ENCODE measurements at places on chromosomes 4 and X. TPM values are rescaled to one million over a fixed set of nuclear protein-coding genes. Genes with fewer than 3 reads are reported as not detected.

GRCh38 chr4:40601641-40602040, 28.0 kb downstream of the RBM47 start:
- H3K4me3 ChIP-seq = no peak overlapping the region
- no peak overlapping the region for H3K27ac ChIP-seq
- DNase-seq = no peak
- no peaks in the 10 kb centered on the region for H3K36me3 ChIP-seq
- H3K4me1 ChIP-seq = no peaks in the 10 kb centered on the region

DNA sequence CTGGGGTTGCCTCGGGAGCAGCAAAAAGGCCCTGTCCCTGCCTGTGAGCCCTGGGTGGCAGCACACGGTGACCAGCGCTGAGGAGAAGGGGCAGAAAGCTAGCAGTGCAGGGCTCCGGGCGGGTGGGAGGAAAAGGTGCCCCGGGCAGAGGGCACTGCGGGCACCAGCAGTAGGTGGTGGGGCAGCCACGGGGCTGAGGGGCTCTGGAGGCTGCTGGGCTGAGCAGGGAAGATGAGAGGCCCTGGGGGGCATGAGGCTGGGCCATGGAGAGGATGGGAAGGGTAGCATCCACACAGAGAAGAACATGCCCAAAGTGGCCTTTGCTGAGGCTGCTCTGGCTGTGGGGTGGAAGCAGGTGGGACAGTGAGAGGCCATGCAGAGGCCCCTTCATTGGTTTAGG, 67.5 kb upstream of the NKX1-1 start:
- peaks cover 7% of the 10 kb centered on the region for H3K4me1 ChIP-seq
- H3K36me3 ChIP-seq = no peaks in the 10 kb centered on the region
- peak; percentile 50 for DNase-seq
- H3K4me3 ChIP-seq = no peak overlapping the region
- H3K27ac ChIP-seq = no peak overlapping the region

GRCh38 chrX:96578781-96579180, 105.9 kb upstream of the DIAPH2 start:
- H3K4me3 ChIP-seq = no peak overlapping the region
- no peak for DNase-seq
- no peaks in the 10 kb centered on the region for H3K4me1 ChIP-seq
- no peaks in the 10 kb centered on the region for H3K36me3 ChIP-seq

DNA sequence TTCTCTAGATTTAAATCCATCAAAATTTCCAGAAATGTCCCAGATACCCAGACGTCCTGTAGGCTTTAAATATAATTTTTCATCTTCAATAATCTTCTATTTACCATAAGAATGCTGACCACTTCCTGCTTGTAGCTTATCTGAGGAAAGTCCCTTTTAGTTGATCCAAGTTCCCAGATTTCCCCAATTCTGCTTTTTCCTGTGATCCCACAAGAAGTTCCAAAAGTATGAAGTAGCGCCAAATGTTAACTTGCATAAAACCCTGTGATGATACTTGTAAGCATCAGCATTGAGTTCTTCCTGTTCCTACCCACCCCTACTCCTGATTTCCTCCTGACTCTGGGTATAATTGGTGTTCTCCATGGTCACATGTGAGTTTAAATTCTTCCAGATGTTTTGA, 10.6 kb upstream of the TLR8 start:
- H3K27ac ChIP-seq = no peak overlapping the region
- no peak for DNase-seq
- no peaks in the 10 kb centered on the region for H3K4me1 ChIP-seq
- no peaks in the 10 kb centered on the region for H3K36me3 ChIP-seq
- H3K4me3 ChIP-seq = no peak overlapping the region

GRCh38 chr4:139202991-139203390, 26.0 kb upstream of the ELF2 start:
- H3K27me3 ChIP-seq = no peaks in the 10 kb centered on the region
- H3K4me3 ChIP-seq = no peak overlapping the region
- DNase-seq = no peak
- no peaks in the 10 kb centered on the region for H3K36me3 ChIP-seq

GRCh38 chrX:100409610-100410590, at the start of gene PCDH19:
Gene PCDH19, minus strand, starts transcription at chrX:100410273. Its CDS starts 1,676 bp downstream, at chrX:100408597.
- DNase-seq = peak; percentile 65
- peaks cover 44% of the 10 kb centered on the region for H3K27me3 ChIP-seq
- no peak within 1 kb of the TSS for H3K27ac ChIP-seq
- no peaks in the 10 kb centered on the region for H3K4me1 ChIP-seq

GRCh38 chr4:143641361-143641760, 59.1 kb downstream of the FREM3 start:
- peaks cover 17% of the 10 kb centered on the region for H3K4me1 ChIP-seq
- DNase-seq = no peak
- no peaks in the 10 kb centered on the region for H3K36me3 ChIP-seq

- no peak overlapping the region for H3K27ac ChIP-seq
- no peaks in the 10 kb centered on the region for H3K4me1 ChIP-seq
- peaks cover 4% of the 10 kb centered on the region for H3K36me3 ChIP-seq
- H3K27me3 ChIP-seq = no peaks in the 10 kb centered on the region
- no peak for DNase-seq
Observed at GRCh38 chr4:82681754-82682153, 116.8 kb downstream of the SCD5 start.

GRCh38 chr4:143230683-143231082, 46.0 kb downstream of the USP38 start:
- no peak overlapping the region for H3K27ac ChIP-seq
- peaks cover 35% of the 10 kb centered on the region for H3K4me1 ChIP-seq
- no peaks in the 10 kb centered on the region for H3K27me3 ChIP-seq
- no peak overlapping the region for H3K4me3 ChIP-seq

DNA sequence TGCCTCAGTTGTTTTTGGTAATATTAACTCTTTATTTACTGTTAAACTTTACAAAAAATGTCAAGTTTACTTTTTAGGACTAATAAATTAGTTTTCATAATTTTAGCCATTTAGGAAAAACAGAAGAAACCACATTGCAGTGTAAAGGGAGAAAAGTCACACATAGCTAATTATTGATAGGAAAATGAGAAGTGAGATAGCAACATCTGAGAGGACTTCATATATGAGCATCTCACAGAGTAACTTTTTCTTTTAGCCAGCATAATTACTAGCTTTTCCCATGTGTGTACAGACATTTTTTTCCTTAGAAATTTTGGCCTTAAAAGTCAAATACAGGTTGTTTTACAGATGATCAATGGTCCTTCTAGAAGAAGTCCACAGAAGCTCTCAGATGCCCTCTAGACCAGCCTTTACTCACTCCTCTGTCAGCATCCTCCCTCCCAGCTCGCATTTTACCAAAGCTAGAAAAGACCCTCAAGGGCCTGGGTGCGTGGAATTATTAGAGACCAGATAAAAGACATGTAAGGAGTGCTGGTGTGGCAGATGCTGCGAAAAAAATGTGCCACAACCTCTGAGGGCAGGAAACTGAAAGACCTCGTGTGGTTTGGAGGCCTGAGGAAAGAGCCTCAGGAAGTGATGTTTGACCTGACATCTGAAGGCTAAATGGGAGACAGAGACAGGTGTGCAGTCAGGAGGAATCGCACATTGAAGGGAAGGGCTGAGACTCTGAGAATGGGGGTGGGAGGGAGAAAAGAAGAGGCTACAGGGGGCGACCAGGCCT, 156.9 kb downstream of the CBR4 start:
- DNase-seq = no peak
- H3K4me3 ChIP-seq = no peak overlapping the region

DNA sequence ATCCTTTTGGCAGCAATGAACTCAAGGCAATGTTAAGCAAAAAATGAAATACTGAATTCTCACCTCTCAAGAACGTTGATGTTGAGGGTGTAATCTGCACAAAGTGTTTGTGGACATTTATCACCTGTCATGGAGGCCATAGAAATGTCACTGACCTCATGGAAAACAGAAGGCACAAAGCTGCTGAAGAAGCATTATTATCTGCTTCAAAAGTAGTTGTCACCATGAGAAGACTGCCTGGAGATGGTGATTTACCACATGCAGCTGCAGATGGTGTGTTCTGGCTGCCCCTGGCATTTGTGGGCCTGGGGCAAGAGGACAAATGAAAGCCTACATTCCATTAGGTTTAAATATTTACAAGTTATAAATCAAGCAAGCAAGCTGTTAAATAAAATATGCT, 116.8 kb upstream of the RPS6KA3 start:
- no peak overlapping the region for H3K4me3 ChIP-seq
- no peaks in the 10 kb centered on the region for H3K4me1 ChIP-seq
- DNase-seq = no peak

GRCh38 chrX:6574762-6575161, 39.8 kb upstream of the VCX3A start:
- H3K4me1 ChIP-seq = no peaks in the 10 kb centered on the region
- no peak overlapping the region for H3K4me3 ChIP-seq
- H3K27ac ChIP-seq = no peak overlapping the region
- H3K27me3 ChIP-seq = no peaks in the 10 kb centered on the region
- H3K36me3 ChIP-seq = no peaks in the 10 kb centered on the region

- H3K27ac ChIP-seq = no peak overlapping the region
- H3K4me3 ChIP-seq = no peak overlapping the region
- H3K36me3 ChIP-seq = no peaks in the 10 kb centered on the region
- no peak for DNase-seq
- H3K4me1 ChIP-seq = peaks cover 9% of the 10 kb centered on the region
Observed at GRCh38 chr4:154958121-154958520, 177.0 kb downstream of the RBM46 start.

DNA sequence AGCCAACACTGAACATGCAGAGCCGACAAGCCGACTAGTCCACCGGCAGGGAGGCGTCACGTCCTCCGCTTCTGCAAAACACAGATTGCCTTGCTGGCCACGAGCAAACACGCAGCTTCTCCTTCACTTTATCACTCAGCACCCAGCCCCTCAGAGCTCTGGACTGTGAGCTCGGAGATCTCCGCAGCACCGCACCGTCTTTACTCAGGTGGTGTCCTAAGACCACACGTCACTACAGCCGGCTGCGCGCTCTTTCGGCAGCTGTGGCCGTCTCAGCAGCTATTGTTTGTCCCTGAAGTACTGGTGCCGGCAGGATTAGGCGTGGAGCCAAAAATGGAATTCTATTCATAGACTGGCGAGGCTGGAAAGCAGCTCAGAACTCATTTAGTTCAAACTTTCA, 72.0 kb downstream of the FAT1 start:
- peak overlapping the region; percentile 60 for H3K27ac ChIP-seq
- DNase-seq = peak; percentile 85
- no peaks in the 10 kb centered on the region for H3K4me1 ChIP-seq
- no peaks in the 10 kb centered on the region for H3K27me3 ChIP-seq
- H3K36me3 ChIP-seq = no peaks in the 10 kb centered on the region

FAM9B gene
- total RNA-seq = not detected

GAGE12C gene
- not detected for total RNA-seq

CFAP99 gene
- not detected for total RNA-seq

GAGE12E gene
- total RNA-seq = not detected

ASMT gene
- total RNA-seq = not detected

KLB gene
- 0.16 TPM for total RNA-seq
